Muscle of leg (tissue), 16 donors: ENCODE measurements at places on chromosomes 11 and 22. TPM values are rescaled to one million over a fixed set of nuclear protein-coding genes. Genes with fewer than 3 reads are reported as not detected.

The OLFML1 gene
- polyA plus RNA-seq: 38.8 TPM

The OR2AG2 gene
- not detected for polyA plus RNA-seq

The FGF19 gene
- 1.3 TPM for polyA plus RNA-seq

The BBOX1 gene
- polyA plus RNA-seq: 0.27 TPM

The POU2AF1 gene
- polyA plus RNA-seq: 0.21 TPM

The TRIM29 gene
- polyA plus RNA-seq: 2.6 TPM

The ABCC8 gene
- 1.6 TPM for polyA plus RNA-seq

The HBG2 gene
- 8,234 TPM for polyA plus RNA-seq

The SLC37A2 gene
- polyA plus RNA-seq: 2.4 TPM

The TRIM48 gene
- not detected for polyA plus RNA-seq

The SMARCB1 gene
- polyA plus RNA-seq: 78.4 TPM

The UVRAG gene
- polyA plus RNA-seq: 8.9 TPM

The OR56A1 gene
- polyA plus RNA-seq: not detected

The DDI1 gene
- polyA plus RNA-seq: not detected

The SEC14L6 gene
- 0.62 TPM for polyA plus RNA-seq

The TH gene
- polyA plus RNA-seq: 0.60 TPM

The CHADL gene
- polyA plus RNA-seq: 2.8 TPM

The GRM5 gene
- polyA plus RNA-seq: not detected

The PANX3 gene
- polyA plus RNA-seq: not detected

The DTX4 gene
- polyA plus RNA-seq: 17.8 TPM

The KCNA4 gene
- 0.07 TPM for polyA plus RNA-seq

The IGSF22 gene
- polyA plus RNA-seq: 3.0 TPM

The FGF3 gene
- 0.10 TPM for polyA plus RNA-seq

The TUBA8 gene
- polyA plus RNA-seq: 18.9 TPM

The CDC42BPG gene
- polyA plus RNA-seq: 0.56 TPM

The GNAZ gene
- polyA plus RNA-seq: 3.1 TPM

The RCOR2 gene
- polyA plus RNA-seq: 12.2 TPM

The KRTAP5-8 gene
- not detected for polyA plus RNA-seq

The BRSK2 gene
- polyA plus RNA-seq: 1.4 TPM

The BARX2 gene
- 4.0 TPM for polyA plus RNA-seq

The MS4A4A gene
- 17.9 TPM for polyA plus RNA-seq

The OR52N4 gene
- polyA plus RNA-seq: 0.12 TPM

The OR2D2 gene
- not detected for polyA plus RNA-seq

The SCGB1C1 gene
- polyA plus RNA-seq: 0.43 TPM

The OR51L1 gene
- not detected for polyA plus RNA-seq

The OR51E1 gene
- polyA plus RNA-seq: 1.6 TPM

The CENPM gene
- polyA plus RNA-seq: 7.5 TPM

The SLC22A8 gene
- not detected for polyA plus RNA-seq
